ENCODE measurements at places on chromosomes 5 and 9.

DNA sequence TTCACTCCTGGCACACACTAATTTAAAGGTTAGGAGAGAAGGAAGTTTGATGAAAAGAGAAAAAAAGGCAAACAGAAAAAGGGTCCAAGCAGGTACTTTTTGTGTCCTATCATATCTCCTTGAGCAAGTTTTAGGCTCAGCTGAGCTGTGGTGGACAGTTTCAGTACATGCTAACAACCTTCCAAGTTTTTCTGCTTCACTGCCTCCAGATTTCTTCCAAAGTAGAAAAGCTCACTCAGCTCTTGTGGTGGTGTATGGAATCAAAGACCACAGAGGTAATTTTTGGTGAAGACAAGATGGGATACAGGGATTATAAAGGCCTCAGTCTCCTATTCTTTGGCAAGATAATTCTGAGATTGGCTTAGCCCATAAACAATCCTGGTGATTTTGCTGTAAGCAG, 921.8 kb downstream of the NR2F1-AS1 start:
- DNase-seq, result no peak

DNA sequence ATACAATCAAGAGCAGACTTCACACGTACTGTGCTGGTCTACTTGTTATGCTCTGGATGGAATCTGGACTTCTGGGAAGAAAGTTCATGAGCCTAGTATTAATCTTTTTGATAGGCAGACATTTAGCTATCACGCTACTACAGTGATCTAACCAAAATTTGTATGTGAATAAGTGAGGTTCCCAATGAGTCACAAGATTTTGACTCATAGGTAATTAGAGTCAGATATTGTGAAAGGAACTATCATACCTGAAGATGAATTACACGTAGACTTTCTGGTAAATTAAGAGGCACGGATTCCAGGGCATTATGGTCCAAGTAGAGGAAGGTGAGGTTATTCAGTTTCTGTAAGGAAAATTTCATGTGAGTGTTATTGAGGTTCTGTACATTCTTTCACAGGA, 18.4 kb downstream of the OGN start:
- DNase-seq, result no peak

GRCh38 chr9:77901018-77901417, 130.6 kb downstream of the GNAQ start:
- no peak for DNase-seq

DNA sequence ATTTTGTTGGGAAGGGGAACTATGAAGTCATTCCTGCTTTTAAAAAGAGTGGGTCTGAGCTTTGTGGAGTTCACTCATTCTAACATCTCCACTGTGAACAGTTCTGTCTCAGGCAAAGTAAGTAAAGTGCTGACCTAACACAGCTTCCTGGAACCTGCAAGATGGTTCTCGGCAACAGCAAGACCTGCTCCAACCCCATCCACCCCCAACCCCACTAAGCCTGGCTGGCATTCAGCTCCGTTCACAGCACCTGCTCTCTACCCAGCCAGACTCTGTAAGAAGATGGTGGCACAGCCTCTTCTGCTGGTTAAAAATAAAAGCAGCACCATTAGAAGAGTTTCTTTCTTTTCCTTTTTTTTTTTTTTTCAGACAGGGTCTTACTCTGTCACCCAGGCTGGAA, 42.0 kb downstream of the EPB41L4B start:
- no peak for DNase-seq

GRCh38 chr9:124869466-124869985, 7.6 kb downstream of the ARPC5L start:
- no peak for DNase-seq

DNA sequence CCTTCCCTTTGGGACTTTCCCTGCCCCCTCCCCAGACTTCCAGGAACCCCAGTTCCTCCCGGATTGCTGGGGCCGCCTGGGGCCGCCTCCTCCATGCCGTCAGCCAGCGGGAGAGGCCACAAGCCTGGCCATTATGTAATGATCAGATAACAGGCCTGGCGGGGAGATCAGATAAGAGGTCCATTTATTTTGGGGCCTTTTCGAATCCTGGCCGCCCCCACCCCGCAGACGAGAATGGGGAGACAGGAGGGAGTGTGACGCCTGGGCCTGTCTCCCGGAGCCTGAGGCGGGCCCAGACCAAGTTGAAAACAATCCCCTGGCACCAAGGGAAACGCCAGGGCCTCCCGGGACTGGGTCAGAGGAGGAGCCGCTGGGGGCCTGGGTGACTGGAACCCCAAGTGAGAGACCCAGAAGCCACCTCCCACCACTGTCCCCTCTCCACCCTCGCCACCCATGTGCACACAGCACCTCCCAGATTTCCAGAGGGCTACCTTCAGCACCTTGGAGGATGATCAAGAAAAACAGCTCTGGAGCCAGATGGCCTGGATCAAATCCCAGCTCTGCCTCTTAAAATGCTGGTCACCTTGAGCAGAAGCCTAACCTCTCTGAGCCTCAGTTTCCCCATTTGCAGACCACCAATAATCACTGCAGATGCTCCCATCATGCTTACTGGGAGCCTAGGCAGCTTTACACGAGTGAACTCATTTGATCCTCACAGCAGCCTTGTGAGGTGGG, 7.8 kb downstream of the ENG start:
- no peak for DNase-seq

DNA sequence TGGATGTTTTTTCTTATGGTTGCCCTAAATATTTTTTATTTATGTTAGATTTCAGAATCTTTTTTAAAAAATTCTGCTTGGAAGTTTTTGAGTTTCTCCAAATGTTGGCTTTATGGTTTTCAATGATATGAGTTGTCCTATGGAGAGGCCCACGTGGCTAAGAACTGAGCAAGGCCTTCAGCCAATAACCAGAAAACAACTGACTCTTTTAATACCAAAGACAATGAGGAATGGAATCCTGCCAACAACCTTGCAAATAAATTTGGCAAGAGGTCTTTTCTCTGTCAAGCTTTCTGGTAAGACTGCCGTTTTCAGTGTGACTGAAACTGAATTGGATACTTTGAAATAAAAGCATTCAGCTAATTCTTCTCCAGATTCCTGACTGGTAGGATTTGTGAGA, 1740.1 kb upstream of the WWC1 start:
- no peak for DNase-seq

DNA sequence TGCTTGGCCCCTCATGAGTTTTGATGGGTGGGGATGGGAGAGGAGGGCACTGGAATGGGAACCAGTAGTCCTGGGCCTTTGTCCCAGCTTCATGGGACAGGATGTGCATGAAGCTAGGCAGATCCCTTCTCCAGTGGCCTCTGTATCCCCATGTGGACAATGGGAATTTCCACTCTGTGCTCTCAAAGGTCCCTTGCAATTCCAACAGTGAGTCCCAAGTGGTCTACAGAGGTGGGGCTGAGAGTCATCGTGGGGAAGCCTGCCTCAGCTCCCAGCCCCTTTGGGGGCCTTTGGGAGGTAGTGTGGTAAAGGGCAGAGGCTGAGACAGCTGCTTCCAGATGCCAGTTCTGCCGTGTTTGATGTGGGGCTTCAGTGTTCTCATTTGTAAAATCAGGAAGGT, 1.9 kb upstream of the PHYHD1 start:
- no peak for DNase-seq

GRCh38 chr5:119596046-119596445, 33.3 kb upstream of the FAM170A start:
- DNase-seq, result no peak

DNA sequence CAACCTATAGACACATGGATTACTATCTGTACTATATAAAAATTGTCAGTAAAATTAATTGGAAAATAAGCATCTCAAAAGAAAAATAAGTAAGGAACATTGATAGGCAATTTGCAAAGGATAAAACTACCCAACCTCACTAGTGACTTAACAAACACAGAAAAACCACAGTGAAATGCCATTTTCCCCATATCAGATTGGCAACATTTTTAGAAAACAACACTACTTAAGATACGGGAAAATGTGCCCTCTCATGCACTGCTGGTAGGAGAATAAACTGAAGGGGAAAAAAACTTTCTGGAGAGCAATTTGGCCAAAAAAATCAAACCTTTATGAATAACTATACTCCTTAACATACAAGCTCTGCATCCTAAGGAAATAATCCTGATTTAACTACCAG, 254.0 kb downstream of the DEPDC1B start:
- DNase-seq, result no peak

- no peak for DNase-seq
Observed at GRCh38 chr5:170438581-170438980, 49.4 kb upstream of the KCNMB1 start.

GRCh38 chr9:97535771-97536170, 34.3 kb downstream of the TMOD1 start:
- no peak for DNase-seq
